Right hindlimb (tissue), 1 donor: ENCODE measurements at places on chromosomes 3 and 15.

DNA sequence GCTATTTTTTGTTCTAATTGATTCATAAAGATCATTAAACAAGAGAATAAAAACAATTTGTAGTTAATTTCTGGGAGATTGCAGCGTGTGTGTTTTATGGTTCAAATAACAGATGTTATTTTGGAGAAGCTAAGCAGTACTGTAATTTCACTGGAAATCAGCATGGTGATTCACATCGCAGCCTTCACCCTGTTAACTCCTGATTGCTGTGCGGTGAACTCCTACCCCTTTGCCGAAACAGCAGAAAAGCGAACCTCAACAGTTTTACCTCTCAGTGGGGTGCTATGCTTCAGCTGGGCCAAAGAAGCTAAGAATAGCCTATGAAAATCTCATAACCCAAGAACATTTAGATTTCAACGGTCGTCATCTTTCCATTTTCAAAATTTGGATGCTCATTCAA lies 441.5 kb upstream of the RARB start:
- DNase-seq, result no peak

DNA sequence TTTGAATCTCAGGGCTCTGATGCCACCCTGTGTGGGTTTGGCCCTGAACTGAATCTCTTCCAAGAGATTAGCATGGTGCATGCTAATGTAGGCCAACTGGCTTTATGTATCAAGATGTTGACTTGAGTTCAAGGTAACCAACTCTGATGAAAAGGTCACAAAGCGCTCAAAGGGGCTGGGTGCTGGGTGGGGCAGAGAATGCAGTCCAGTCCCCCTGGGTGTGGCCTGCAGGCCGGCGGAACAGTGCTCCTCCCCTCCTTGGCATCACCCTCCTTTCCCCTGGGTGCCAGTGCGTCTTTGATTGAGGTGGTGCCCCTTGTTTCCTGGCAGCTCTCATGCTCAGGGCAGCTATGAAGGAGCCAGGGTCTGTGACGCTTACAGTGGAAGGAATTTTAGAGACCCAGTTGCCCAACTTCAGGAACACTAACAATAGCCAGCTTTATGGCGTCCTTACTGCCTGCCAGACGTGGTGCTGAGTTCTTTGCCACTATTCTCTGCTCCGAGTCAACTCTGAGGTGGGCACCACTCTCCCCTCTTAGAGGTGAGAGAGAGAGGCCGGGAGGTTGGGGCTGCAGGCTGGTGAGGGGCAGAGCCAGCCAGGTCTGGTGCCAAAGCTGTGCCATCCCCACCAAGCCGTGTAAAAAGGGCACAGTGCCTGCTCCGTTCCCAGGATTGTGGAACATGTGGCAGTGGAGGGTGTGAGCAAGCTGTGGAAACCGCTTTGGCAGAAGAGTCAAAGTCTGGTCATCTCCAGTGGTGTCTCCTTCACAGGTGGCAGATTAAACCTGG lies 9.8 kb downstream of the SYNM start:
- DNase-seq, result no peak

DNA sequence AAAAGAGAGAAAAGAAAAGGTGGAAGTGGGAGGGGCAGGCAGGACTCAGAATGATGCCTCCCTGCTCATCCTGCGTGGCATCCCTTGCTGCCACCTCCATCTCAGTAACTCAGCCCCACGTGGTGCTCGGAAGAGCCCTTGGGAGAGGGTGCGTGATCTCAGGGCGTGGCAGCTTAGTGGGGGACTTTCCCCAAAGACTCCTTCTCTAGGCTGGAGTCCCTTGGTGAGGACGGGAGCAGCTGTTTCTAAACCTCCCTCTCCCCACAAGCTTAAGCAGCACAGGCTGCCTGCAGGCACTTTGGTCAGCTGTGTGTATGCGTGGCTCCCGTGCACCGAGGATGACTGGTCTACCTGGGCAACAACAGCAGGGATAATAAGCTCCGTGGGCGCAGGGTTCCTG lies 7.4 kb upstream of the ANPEP start:
- DNase-seq, result no peak

- peak; percentile 88 for DNase-seq
Measured at GRCh38 chr15:84911879-84912660, 27.6 kb downstream of the SLC28A1 start.

- DNase-seq, result no peak
Measured at GRCh38 chr3:29152379-29152778, 128.5 kb upstream of the RBMS3 start.

- DNase-seq, result no peak
Measured at GRCh38 chr3:37279856-37280255, 105.5 kb upstream of the LRRFIP2 start.

- DNase-seq, result peak; percentile 38
Measured at GRCh38 chr15:98292442-98293240, 332.1 kb downstream of the ARRDC4 start.

DNA sequence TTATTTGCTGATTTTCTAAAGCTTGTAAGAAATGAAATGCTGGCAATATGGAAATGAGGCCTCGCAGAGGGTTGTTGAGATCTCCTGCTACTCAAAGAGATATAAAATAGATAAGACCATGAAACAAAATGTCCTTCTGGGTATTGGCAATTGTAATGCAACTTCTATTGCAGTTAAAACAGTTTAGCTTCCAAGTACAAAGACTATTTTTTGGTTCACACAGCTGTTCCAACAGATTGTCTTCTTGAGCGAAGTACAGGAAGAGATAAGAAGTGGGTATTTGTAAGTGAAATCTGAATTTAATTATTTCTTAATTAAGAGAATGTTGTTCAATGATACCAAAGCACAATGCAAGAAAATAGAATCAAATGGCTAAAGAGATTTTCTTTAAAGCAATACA lies 801.5 kb upstream of the GBE1 start:
- no peak for DNase-seq

- peak; percentile 81 for DNase-seq
Measured at GRCh38 chr15:101014921-101015841, 96.0 kb downstream of the LRRK1 start.
